ENCODE measurements at places on chromosomes 3 and 15.

- DNase-seq, result no peak
These were observed 89.1 kb downstream of the TPRG1 start for GRCh38 chr3:189260556-189261493.

GRCh38 chr3:159417761-159418160 lies 570.9 kb upstream of the IL12A start:
- DNase-seq, result no peak

DNA sequence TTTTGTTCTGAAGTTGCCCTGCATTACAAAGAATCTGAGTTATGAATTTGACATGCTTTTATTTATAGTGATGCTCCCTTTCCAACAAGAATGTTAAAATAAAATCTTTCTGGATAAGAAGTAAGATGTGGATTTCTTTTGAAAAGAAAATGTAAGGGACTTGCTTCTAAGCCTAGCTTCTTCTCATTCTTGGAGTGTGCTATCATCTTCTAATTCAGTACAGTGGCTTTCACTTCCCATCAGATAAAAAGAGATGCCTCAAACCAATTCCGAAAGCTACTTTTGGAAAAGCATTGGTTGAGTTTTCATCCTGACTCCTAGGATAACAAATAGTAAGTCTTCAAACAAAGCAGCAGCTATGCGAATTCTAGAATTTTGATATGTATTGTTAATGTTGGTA lies 197.0 kb upstream of the ZPLD1 start:
- DNase-seq, result no peak

- no peak for DNase-seq
These were observed 62.5 kb upstream of the SKOR1 start for GRCh38 chr15:67762610-67763368.

DNA sequence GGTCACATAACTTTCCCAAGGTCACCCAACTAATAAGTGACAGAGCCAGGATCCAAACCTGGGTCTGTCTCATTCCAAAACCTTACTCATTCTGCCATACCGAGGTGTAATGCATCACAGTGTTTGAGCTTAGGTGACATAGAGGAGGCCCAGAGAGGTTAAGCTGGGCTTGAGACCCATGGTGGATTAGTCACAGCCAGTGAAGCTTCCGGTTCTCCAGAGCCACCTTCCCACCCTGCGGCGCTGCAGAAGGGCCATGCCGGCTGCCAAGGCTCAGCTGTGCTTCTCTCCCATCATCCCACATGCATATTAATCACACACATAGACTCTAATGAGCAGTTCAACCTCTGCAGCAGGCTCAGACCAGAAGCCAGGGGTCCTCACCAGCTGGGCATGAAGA lies 42.2 kb downstream of the SPSB4 start:
- no peak for DNase-seq

DNA sequence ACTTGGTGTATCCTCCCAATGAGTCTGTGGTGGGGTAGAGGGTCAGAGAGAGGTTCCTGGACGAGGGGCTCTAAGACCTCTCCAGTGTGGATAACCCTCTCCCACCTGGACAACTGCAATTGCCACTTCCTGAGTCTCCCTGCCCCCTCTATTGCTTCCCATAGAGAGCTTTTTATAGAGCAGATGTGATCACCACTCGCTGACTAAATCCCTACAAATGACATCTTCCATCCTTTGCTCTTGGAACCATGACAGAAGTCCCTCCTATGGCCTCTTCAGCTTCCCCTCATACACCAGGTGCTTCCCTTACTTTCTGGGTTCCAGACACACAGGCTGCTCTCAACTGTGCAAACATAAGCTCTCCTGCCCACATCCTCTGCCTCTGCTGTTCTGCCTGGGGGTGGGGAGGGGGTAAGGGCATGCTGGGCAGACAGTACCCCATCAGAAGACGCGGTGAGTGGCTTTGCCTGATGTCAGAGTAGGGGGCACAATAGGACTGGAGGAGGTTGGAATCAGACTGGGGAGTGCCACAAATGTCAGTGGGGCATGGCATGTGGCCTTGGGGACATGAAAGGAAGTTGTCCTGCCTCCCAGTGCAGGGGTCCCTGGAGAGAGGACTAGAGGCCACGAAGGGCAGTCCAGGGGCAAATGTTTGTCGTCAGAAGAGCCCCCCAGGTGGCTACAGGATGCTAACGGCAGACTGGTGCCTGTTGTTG lies 15.2 kb downstream of the ITIH3 start:
- no peak for DNase-seq

- no peak for DNase-seq
These were observed 61.5 kb downstream of the SLCO2A1 start for GRCh38 chr3:133967992-133968892.

DNA sequence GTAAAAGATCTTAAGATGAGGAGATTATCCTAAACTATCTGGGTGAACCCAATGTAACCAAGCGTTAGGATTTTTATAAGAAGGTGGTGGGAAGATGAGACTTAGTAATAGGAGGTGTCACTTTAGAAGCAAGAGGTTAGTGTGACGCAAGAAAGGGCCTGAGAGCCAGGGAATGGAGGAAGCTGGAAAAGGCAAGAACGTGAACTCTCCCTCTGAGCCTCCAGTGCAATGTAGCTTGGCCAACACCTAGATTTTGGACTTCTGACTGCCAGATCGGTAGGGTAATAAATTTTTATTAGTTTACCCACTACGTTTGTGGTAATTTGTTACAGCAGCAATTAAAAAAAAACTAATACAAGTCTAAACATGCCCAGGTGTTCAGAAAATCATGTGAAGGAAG lies 20.8 kb upstream of the CNTN6 start:
- DNase-seq, result no peak
